ENCODE measurements at places on chromosomes 4 and X. TPM values are rescaled to one million over a fixed set of nuclear protein-coding genes. Genes with fewer than 3 reads are reported as not detected.

DNA sequence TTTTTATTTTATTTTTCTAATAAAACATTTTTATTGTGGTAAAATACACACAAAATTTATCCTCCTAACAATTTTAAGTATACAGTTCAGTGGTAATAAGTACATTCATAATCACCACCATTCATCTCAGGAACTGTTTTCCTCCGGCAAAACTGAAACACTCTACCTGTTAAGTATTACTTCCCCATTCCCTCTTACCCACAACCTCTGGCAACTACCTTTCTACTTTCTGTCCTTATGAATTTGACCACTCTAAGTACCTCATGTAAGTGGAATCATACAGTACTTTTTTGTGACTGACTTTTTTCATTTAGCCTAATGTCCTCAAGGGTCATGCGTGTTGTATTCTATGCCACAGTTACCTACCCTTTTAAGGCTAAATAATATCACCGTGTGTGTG lies 21.1 kb upstream of the HSFX4 start:
- peaks cover 9% of the 10 kb centered on the region for H3K4me1 ChIP-seq
- no peaks in the 10 kb centered on the region for H3K27me3 ChIP-seq
- no peak overlapping the region for H3K27ac ChIP-seq
- H3K4me3 ChIP-seq: no peak overlapping the region
- no peaks in the 10 kb centered on the region for H3K36me3 ChIP-seq
- no peak for DNase-seq

DNA sequence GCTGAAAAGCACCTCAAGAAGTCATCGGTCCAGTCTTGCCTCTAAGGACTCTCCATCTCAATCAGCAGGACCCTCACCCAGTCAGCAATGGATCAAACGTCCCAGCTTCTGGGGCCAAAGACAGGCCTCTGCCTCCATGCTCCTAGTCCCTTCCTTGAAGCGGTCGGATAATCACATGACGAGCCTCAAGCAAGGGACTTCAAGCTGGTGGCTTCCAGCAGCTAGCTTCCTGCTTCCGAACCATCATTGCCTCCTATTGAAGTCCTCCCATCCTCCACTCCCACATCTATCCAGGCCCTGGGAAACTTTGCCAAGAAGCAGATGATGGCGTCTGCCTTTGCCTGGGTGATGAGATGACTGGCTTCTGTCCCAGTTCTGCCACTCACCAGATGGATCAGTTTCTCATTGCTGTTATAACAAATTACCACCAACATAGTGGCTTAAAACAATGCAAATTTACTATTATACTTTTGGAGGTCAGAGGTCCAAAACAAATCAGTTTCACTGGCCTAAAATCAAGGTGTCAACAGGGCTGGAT lies 135.2 kb upstream of the MAMLD1 start:
- peaks cover 1% of the 10 kb centered on the region for H3K27me3 ChIP-seq
- H3K27ac ChIP-seq: no peak overlapping the region
- H3K36me3 ChIP-seq: no peaks in the 10 kb centered on the region
- H3K4me1 ChIP-seq: no peaks in the 10 kb centered on the region
- no peak for DNase-seq
- H3K4me3 ChIP-seq: no peak overlapping the region

GRCh38 chr4:139145552-139145932 lies 31.5 kb downstream of the ELF2 start:
- peaks cover 19% of the 10 kb centered on the region for H3K4me1 ChIP-seq
- peaks cover 2% of the 10 kb centered on the region for H3K36me3 ChIP-seq
- no peak overlapping the region for H3K4me3 ChIP-seq
- no peaks in the 10 kb centered on the region for H3K27me3 ChIP-seq
- no peak for DNase-seq
- no peak overlapping the region for H3K27ac ChIP-seq

DNA sequence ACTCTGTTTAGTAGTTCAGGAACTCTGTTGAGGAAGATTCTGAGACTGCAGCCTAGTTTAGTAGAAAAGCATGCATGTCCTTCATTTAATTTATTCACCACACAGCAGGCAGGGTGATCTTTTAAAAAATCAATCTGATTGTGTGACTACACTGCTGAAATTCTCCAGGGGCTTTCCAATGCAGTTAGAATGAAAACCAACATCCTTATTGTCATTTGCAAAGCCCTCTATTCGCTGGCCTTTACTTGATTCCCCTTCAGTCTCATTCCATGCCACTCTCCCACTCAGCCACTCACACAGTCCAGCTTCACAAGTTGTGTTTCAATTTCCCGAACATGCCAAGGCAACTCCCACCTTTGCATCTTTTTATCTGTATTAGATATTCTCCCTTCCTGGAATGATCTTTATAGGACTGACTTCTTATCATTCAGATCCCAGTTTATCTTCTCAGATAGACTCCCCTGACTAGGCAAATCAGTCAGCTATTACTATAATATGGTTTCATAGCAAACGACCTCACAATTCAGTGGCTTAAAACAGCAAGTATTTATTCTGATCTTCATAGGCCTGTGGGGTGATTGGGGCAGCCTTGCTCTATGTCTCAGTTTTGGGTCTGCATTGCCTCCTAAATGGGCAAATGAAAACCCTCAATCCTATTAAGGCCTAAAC lies 21.3 kb upstream of the FTHL17 start:
- no peak overlapping the region for H3K27ac ChIP-seq
- H3K36me3 ChIP-seq: no peaks in the 10 kb centered on the region
- no peak for DNase-seq
- peaks cover 7% of the 10 kb centered on the region for H3K27me3 ChIP-seq
- no peak overlapping the region for H3K4me3 ChIP-seq

- DNase-seq: no peak
- H3K27me3 ChIP-seq: no peaks in the 10 kb centered on the region
- no peak overlapping the region for H3K4me3 ChIP-seq
- no peaks in the 10 kb centered on the region for H3K4me1 ChIP-seq
These were observed 226.1 kb downstream of the ANKRD50 start for GRCh38 chr4:124486423-124486822.

The AMBN gene
- not detected for total RNA-seq

The ZNF711 gene
- total RNA-seq: 0.33 TPM

DNA sequence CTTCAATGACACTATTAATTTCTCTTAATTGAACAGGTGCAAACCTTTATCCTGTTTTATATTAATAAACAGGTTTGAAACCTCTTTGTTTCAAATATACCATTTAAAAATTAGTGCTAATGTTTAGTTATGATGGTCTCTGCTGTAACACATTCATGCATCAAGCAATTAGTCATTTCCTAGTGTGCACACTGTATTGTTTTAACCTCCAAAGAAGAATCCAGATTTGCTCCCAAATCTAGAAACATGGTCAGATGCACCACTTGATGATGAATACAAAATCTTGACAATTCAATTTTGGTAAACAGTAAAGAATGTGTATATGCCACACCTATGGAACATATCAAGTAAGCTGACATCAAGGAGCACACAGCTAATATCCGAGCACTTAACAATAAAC lies 157.1 kb downstream of the TRIML1 start:
- H3K4me1 ChIP-seq: no peaks in the 10 kb centered on the region
- H3K36me3 ChIP-seq: no peaks in the 10 kb centered on the region
- no peak for DNase-seq
- H3K27me3 ChIP-seq: no peaks in the 10 kb centered on the region

GRCh38 chrX:70437011-70437410 lies 7.6 kb upstream of the DLG3 start:
- H3K27me3 ChIP-seq: peaks cover 5% of the 10 kb centered on the region
- H3K36me3 ChIP-seq: no peaks in the 10 kb centered on the region
- H3K27ac ChIP-seq: no peak overlapping the region
- H3K4me1 ChIP-seq: peaks cover 9% of the 10 kb centered on the region

- H3K4me1 ChIP-seq: no peaks in the 10 kb centered on the region
- H3K36me3 ChIP-seq: peaks cover 4% of the 10 kb centered on the region
- H3K27ac ChIP-seq: no peak overlapping the region
- no peak for DNase-seq
These were observed 27.9 kb downstream of the TEC start for GRCh38 chr4:48241731-48242130.

GRCh38 chrX:136711147-136711546 lies 63.2 kb downstream of the CD40LG start:
- H3K4me1 ChIP-seq: peaks cover 61% of the 10 kb centered on the region
- peak overlapping the region; percentile 1 for H3K4me3 ChIP-seq
- H3K27me3 ChIP-seq: no peaks in the 10 kb centered on the region

GRCh38 chr4:8191136-8191747 lies 7.8 kb upstream of the SH3TC1 start:
- DNase-seq: no peak
- no peaks in the 10 kb centered on the region for H3K36me3 ChIP-seq
- no peak overlapping the region for H3K4me3 ChIP-seq
- no peaks in the 10 kb centered on the region for H3K4me1 ChIP-seq

DNA sequence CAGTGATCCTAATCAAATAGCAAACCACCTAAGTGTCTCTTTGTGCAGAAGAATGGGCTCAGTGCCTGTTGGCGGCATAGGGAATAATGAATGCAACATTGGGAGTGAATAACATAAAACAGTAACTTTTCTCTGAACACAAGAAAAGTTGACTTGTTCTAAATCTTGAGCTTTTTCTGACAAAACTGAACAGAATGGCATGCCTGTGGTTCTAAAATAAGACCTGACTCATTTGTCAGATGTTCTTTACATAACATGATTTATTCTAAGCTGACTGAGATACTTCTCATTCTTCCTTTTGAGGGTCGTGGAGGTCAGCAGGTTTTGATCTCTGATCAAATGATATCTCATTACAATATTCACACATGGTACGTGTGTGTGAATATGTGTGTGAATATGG lies 165.4 kb upstream of the WDR1 start:
- no peaks in the 10 kb centered on the region for H3K36me3 ChIP-seq
- H3K27me3 ChIP-seq: no peaks in the 10 kb centered on the region
- H3K4me1 ChIP-seq: no peaks in the 10 kb centered on the region
- DNase-seq: no peak

GRCh38 chr4:100289530-100289888 lies 99.2 kb upstream of the DDIT4L start:
- H3K4me1 ChIP-seq: no peaks in the 10 kb centered on the region
- no peak overlapping the region for H3K27ac ChIP-seq
- H3K27me3 ChIP-seq: no peaks in the 10 kb centered on the region

GRCh38 chr4:81922313-81922712 lies 450.6 kb upstream of the RASGEF1B start:
- DNase-seq: no peak
- peaks cover 11% of the 10 kb centered on the region for H3K27me3 ChIP-seq
- H3K4me1 ChIP-seq: peaks cover 2% of the 10 kb centered on the region
- H3K36me3 ChIP-seq: no peaks in the 10 kb centered on the region
- no peak overlapping the region for H3K27ac ChIP-seq
- H3K4me3 ChIP-seq: no peak overlapping the region

DNA sequence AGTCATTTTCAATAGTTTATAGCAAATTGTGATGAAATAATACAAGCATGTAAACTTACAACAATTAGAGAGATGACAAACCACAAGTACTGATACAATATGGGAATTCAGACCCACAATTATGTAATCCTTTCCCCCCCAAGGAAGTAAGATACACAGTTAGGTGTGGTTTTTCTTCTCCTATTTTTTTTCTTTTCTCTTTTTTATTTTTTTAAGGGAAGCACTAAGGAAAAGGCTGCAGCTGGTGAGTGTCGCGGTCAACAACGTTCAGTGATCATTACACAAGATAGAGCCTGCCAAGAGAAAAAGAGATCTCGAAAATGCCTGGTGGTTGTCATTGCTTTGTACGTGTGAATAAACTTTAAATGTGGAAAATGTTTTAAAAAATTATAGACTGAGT lies 9.8 kb downstream of the NDNF start:
- H3K36me3 ChIP-seq: no peaks in the 10 kb centered on the region
- H3K27me3 ChIP-seq: peaks cover 13% of the 10 kb centered on the region
- H3K27ac ChIP-seq: no peak overlapping the region
- no peak for DNase-seq
- H3K4me1 ChIP-seq: no peaks in the 10 kb centered on the region

DNA sequence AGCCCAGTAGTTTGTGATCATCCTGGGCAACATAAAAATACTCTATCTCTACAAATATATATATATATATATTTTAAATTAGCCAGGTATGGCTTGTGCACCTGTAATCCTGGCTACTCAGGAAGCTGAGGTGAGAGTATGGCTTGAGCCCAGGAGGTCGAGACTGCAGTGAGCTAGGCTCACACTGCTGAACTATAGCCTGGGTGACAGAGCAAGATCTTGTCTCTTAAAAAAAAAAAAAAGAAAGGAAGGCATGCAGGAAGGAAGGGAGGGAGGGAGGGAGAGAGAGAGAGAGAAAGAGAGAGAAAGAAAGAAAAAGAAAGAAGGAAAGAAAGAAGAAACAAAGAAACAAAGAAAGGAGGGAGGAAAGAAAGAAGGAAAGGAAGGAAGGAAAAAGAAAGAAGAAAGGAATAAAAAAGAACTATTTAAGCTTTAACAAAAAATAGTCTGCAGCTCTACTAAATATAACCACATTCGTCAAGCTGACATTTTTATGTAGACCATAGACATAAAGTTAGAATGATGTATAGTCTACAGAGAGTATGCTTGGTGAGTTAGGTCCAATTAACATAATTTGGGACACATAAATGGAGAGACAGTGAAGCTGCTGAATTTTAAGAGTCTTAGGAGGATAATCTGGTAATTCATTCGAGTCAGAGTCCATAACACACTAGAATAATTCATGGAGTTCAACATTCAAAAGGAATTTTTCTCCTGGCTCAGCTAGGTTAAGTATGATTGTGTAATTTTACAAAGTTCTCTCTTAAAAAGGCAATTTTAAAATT lies 111.9 kb downstream of the GLRA3 start:
- DNase-seq: no peak
- H3K36me3 ChIP-seq: no peaks in the 10 kb centered on the region
- no peaks in the 10 kb centered on the region for H3K27me3 ChIP-seq
- H3K27ac ChIP-seq: no peak overlapping the region
- no peaks in the 10 kb centered on the region for H3K4me1 ChIP-seq
- no peak overlapping the region for H3K4me3 ChIP-seq

DNA sequence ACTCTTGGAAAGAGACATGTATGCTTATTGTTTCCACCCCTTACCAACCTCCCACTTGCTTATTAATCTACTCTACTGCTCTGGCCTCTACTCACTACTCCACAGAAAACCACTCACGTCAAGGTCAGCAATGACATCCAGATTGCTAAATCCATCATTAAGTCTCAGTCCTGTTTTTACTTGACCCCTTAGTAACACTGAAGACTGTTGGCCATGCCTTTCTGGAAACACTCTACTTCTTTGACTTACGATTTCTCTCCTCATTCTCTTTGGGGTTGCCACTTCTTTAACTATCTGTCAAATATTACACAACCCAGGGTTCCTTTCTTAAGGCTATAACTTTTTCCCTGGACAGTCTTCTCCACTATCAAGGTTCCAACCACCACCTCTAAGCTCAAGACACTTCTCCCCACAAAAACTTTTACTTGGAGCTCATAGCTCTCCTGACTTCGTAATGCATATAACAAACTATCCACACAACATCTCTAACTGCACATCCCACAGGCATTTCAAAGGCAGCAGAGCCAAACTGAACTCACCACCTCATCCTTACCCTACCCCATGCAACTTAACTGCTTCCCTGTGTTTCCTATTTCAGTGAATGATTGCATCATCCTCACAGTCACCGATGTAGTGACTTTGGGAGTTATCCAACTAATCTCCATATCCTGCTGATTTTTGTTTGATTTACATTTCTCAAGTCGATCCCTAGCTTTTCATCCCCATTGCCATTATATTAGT lies 15.8 kb upstream of the MAGEA4 start:
- no peak overlapping the region for H3K4me3 ChIP-seq
- no peak overlapping the region for H3K27ac ChIP-seq
- H3K4me1 ChIP-seq: no peaks in the 10 kb centered on the region
- no peak for DNase-seq
- no peaks in the 10 kb centered on the region for H3K36me3 ChIP-seq

The ABCG2 gene
- 0.75 TPM for total RNA-seq

The TKTL2 gene
- not detected for total RNA-seq

The HAND2 gene
- not detected for total RNA-seq

The LINC00632 gene
- total RNA-seq: 1.8 TPM

- H3K4me3 ChIP-seq: no peak overlapping the region
- DNase-seq: no peak
- H3K4me1 ChIP-seq: peaks cover 21% of the 10 kb centered on the region
- no peaks in the 10 kb centered on the region for H3K36me3 ChIP-seq
These were observed 34.6 kb downstream of the F8 start for GRCh38 chrX:154987940-154988339.
